ENCODE measurements at places on chromosomes 12 and 14.

- no peak for DNase-seq
Measured at GRCh38 chr14:66496911-66497310, 10.7 kb downstream of the CCDC196 start.

- DNase-seq, result no peak
Measured at GRCh38 chr14:34030864-34031263, 80.0 kb upstream of the EGLN3 start.

DNA sequence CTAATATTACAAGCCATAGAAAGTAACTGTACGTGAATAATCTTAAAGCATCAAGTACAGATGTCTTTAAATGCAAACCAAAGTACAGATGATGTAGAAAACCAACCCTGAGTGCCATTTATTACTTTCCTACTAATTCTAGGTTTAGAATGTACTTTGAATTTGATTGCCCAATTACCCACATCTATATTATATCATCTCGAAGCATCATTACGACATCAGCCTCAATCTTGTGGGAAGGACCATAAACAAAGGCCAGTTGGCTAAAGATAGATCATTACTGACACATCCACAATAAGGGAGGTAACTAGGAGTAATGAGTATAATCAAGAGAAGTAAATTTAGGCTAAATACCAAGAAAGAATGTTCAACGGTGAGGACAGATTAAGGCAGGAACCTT, 478.9 kb downstream of the BCAT1 start:
- DNase-seq, result no peak

GRCh38 chr14:49992901-49993339, 100.0 kb downstream of the ARF6 start:
- no peak for DNase-seq

DNA sequence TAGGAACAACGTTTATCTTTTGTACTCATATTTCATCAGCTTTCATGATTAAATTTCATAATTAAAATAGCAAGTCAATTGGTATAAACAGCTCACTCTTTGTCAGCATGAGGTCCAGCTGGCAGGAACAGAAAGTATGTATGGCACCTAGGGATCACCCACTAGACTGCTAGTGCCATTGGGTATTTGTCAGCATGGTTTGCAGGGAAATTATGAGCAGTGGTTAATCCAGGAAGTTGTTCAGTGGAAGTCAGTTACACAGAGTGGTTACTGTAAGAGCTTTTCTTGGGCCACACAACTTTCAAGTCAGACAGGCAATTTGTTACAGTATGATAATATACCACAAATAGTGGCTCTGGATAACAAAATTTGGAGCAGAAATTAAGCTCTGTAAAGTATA, 340.3 kb upstream of the RGS6 start:
- no peak for DNase-seq

DNA sequence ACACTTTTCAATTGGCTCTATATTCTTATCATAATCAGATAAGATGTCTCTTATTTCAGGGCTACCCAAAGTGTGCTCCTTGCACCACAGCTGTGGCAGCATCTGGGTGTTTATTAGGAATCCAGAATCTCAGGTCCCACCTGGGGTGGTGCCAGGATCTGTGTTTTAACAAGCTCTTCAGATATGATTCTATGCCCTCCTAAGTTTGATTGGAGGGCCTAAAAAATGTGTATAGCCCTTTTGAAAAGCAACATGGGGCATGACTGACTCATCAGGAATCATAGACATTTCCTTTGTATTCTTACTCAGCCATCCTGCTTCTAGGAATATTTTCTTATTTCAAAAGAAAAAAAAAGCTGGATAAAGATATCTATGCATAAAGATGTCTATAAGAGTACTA, 103.1 kb downstream of the HELB start:
- no peak for DNase-seq

DNA sequence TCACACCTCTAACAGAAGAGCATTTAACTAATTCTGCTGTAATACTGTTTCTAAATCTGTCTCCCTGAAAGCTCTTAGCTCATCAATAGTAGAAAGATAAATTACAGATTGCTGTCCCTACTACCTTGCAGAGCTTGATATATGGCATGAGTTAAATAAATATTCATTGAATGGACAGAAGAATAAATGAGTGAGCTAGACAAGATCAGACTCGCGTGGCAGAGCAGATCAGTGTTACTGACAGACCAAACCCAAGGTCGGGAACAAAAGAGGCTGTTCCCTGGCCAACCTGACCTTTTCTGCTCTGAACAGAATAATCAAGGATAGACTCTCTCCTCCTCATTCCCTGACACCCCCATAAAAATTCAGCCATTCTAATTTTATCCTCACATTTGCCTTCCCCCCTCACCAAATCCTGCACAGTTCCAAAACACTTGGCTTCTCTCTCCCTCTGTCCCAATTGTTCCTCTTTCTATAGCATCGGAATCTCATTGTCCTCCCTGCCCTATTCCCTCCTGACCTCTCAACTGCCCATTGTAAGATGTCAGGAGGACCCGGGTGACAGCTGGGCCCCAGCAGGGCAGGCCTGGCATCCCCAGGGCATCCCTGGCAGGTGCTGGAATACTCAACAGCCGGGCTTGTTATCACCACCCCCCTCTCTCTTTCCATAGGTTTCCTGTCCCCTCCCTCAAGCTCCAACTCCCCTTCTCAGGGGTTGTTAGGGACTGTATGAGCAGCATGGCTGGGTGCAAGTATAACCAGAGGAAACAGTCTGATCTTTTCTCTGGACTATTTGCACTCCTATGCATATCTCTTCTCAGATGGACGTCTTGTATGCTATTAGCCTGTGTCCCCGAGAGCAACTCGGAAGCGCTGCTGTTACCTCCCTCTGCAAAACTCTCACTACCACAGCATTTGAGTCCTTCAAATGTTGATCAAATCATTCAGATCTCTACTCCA, 19.9 kb downstream of the NEUROD4 start:
- no peak for DNase-seq

DNA sequence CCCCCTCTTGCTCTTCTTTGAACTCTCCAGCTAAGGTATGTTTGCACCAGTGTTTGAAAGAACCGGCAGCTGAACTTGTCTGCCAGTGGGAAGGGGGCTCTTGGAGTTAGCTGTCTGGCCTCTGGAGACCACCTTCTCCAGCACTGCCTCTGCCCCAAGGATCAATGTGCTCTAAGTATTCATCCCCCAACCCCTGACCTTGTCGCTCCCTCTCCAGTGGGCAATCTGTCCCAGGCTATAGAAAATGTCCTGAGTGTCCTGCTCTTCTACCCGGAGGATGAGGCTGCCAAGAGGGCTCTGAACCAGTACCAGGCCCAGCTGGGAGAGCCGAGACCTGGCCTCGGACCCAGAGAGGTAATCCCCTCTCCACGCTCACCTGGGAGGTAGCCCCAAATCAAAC, 2.8 kb downstream of the P3H3 start:
- DNase-seq, result no peak

GRCh38 chr12:118327391-118327790, 45.3 kb downstream of the TAOK3 start:
- no peak for DNase-seq

GRCh38 chr12:48816143-48816854, 2.0 kb upstream of the CACNB3 start:
- DNase-seq, result no peak

DNA sequence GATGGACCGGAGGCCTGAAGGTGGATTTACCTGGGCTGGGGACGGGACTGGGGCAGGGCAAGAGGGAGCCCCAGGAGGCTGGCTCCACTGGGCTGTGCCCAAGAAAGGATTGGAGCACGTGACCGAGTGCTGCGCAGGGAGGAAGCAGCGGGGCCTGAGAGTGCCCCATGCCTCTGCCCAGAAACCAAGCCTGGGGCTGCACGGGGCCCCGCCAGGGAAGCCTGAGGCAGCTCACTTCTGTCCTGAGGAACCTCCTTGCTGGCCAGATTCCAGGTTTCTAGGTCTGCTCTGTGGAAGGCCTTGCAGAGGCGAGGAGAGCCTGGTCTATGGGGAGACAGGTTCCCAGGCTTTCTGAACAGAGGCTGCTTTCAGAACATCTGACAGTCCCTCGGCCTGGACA, 10.4 kb downstream of the NGB start:
- DNase-seq, result no peak

- DNase-seq, result no peak
Measured at GRCh38 chr12:52614381-52615207, 3.8 kb downstream of the KRT73 start.

GRCh38 chr14:52124791-52125684, 56.2 kb upstream of the NID2 start:
- no peak for DNase-seq

DNA sequence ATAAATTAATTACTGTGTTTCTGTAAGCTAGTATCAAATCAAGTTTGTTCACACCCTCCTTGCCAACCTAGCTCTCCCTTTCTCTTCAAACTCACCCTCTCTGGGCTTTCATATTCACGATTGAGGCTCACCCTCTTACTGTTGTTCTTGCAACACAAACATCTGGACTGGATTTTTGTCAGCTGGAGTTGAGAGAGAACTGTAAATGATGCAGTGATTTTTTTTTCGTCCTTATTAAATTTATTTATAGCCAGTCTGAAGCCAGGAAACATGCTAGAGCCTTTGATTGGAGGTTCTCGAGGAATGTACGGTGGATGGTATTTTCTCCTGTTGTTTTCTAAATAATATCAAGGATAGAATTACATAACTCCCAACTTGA, 485.1 kb downstream of the ZFP36L1 start:
- DNase-seq, result no peak

- no peak for DNase-seq
Measured at GRCh38 chr14:78448164-78449094, 278.3 kb downstream of the NRXN3 start.

DNA sequence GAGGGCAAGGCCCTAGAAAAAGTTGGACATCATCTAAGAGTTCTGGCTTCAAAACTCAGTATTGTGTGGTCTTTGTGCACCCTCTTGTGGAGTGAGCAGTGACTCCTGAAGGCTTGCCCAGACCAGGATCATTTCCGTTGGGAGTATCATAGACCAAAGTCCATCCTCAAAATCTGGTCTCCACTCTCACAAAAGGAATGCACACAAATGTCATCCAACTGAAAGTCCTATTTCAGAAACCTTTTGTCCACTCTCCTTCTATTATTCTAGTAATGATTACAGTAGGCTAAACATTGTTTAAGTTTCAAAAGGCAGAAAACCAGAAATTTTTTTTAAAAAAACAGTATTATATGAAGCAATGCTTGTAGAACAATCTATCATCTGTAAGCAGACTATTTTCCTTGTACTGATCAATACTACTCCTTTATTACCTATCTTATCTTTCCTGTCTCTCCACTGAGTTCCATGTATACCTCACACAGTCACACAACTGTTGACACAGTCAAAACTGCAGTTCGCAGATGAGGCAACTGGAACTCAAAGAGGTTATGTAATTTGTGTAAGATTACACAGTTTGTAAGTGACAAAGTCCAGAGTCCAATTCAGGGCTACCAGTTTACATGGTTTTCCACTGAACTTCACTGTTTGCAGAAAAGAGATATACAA, 41.4 kb downstream of the COX16 start:
- no peak for DNase-seq

DNA sequence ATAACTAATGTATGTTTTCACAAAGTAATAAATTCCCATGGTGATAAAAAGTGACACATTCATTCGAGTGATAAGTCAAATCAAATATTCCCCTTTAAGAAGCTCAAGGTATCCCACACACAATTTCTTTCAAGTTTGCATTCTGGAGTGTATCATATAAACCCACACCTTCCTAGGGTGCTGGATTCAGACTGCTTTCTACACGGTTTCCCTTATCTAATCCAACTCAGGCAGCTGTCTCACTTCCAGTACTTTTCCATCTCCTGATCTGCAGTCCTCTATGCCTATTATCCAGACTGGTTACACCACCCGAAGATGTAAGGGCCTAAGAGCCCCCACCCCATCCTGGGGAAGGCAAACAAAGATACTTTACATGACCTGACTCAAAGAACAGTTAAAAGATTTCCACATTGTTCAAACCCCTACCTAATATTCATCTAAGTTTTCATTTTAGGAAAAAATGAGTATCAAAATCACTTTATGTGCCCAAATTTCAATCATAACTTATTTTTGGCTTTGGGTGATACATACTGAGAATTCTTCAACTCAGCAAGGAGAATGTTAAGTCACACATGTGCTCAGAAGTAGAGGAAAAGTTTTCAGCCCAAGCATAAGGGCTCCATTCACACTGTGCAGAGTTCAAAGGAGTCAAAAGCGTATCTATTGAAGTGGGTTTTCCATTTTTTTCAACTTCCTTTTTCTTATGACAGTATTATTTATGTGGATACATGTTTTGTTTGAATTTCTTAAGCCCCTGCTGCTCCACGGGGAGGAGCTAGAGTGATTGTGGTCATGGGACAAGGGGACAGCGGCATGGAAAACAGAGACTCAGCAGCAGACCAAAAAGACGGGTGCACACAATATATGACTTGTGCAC, 41.8 kb downstream of the CORO1C start:
- DNase-seq, result peak; percentile 51

- no peak for DNase-seq
Measured at GRCh38 chr12:28489246-28489645, 299.0 kb downstream of the CCDC91 start.

GRCh38 chr12:48451372-48451771, 21.0 kb upstream of the ANP32D start:
- DNase-seq, result no peak

Data from stimulated activated naive CD4-positive, alpha-beta T cell (primary cell).